ENCODE measurements at places on chromosomes 5 and 9. TPM values are rescaled to one million over a fixed set of nuclear protein-coding genes. Genes with fewer than 3 reads are reported as not detected.
A peak's percentile ranks its signal among the peaks of the same experiment; 100 is the strongest.

Gene WDR70
- 29.6 TPM for total RNA-seq

DNA sequence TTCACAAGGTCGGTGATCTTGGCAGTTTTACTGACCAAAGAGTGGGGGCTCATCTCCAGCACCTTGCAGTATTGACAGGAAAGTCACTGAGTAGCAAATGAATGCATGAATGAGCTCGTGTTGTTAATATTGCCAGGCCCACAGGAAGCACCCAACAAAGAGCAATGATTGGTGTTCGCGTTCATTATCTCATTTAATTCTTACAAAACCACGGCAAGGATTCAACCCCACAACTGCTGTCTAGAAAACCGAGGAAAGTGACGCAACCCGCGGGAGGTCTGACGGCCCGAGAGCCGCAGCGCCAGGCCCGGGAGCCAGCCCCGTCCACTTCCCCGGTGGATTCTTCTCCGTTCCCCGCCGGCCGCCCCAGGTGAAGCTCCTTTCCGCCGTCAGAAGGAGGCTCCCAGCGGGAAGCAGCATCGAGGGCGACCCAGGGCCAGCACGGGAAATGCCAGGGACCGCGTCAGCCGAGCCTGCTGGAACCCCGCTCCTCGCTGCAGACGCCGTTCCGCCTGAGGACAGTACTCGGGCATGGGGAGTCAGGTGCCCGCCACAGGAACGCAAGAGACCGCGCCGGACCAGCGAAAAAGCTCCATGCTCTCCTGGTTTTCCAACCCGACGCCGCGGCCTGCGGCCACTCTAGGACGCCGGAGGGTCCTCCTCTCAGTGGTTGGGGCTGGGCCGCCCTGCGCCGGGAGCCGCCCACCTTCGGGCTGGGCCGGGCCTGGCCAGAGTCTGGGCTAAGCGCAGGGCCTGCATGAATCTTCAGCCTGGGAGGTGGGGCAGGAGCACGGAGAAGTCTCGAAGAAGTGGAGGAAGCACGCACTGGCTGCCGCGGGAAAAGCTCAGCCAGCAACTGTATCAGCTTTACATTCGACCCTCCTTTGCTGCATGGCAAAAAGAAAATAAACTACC lies 19.8 kb upstream of the FER start:
- DNase-seq = peak; percentile 89

DNA sequence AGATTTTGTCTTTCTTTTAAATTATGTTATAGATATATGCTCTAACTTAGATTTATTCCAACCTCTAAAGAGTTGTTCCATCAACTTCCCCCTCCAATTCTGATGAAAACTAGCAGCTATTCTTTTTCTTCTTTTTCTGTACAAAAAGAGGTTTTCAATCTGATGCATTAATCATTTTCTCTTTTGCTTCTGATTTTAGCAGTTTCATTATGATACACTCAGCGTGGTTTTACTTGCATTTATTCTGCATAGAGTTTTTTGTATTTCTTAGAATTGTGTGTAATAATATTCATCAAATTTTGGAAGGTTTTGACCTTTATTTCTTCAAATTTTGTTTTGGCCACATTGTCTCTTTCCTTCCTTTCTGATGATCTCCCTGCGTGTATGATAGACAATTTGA lies 968.1 kb upstream of the CDH18 start:
- DNase-seq = no peak

DNA sequence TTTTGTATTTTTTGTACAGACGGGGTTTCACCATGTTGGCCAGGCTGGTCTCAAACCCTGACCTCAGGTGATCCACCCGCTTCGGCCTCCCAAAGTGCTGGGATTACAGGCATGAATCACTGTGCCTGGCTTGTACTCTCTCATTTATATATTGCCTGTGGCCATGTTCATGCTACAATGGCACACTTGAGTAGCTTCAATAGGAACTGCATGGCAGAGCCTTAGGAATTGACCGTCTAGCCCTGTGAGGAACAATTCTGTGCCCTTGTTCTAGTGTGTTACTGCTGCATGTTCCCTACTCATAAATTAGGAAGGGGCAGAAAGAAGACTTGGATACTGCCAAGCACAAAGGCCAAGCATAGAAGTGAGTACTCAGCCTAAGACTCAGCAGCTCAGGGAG lies 104.2 kb downstream of the LIFR start:
- DNase-seq = no peak

- no peak for DNase-seq
These were observed 330.6 kb downstream of the CHSY3 start for GRCh38 chr5:130234816-130235215.

Data from breast epithelium (tissue), 4 donors.